Activated naive CD8-positive, alpha-beta T cell treated with anti-CD3 and anti-CD28 coated beads, Interleukin-2, amount 10 ng/mL, durations not matched to agents 7 days and 5 days (primary cell): ENCODE measurements at places on chromosomes 16 and 17. TPM values are rescaled to one million over a fixed set of nuclear protein-coding genes. Genes with fewer than 3 reads are reported as not detected.

The ASPHD1 gene
- 0.42 TPM for total RNA-seq

The OTOA gene
- total RNA-seq: 0.14 TPM

The KRT24 gene
- not detected for total RNA-seq

The TEKT5 gene
- total RNA-seq: not detected

The BCAR1 gene
- not detected for total RNA-seq

The HASPIN gene
- 21.4 TPM for total RNA-seq

The IGFALS gene
- total RNA-seq: 0.23 TPM

The ADAD2 gene
- total RNA-seq: not detected

The KCNH6 gene
- not detected for total RNA-seq

The HSD17B2 gene
- total RNA-seq: not detected

The CHD9NB gene
- total RNA-seq: 0.17 TPM

The SEZ6 gene
- total RNA-seq: not detected

The RAP1GAP2 gene
- 4.0 TPM for total RNA-seq

The MYH2 gene
- not detected for total RNA-seq

The GNG13 gene
- total RNA-seq: not detected
